Stimulated activated memory B cell treated with anti-CD40 and anti-IgM and Interleukin-4, amounts not matched to agents 10 μg/mL and 1 μg/mL and 100 μg/mL, for 72 hours (primary cell): ENCODE measurements at places on chromosomes 12 and 14.

- no peak for ATAC-seq
These were observed 4.5 kb downstream of the DCN start for GRCh38 chr12:91178139-91178561.

- peak; percentile 46 for ATAC-seq
These were observed 9.1 kb downstream of the KRT8 start for GRCh38 chr12:52895726-52896189.

DNA sequence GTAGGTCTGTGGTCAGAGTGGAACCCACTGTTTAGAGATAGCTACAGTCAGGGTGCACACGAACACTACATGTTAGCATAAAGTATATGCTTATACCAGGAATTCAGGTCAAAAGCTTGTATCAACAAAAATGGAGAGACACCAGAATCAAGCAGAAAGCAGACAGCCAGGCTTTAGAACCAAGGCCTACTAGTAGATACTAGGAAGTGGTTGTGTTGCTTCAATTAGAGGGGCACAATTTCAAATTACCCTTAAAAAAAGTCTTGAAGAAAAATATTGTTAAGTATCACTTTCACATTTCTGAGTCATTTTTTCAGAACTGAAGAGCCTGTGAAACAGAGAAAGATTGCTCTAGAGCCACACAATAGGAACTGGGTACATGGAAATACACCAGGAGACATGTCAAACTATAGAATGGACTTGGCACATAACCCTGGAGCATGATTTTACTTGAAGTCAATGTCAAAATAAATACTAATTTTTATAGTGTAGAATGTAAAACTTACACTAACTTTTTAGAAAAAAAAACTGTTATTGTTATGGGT, 41.6 kb downstream of the LRRC9 start:
- ATAC-seq = no peak

- no peak for ATAC-seq
These were observed 16.1 kb downstream of the BTBD7 start for GRCh38 chr14:93316716-93317115.

DNA sequence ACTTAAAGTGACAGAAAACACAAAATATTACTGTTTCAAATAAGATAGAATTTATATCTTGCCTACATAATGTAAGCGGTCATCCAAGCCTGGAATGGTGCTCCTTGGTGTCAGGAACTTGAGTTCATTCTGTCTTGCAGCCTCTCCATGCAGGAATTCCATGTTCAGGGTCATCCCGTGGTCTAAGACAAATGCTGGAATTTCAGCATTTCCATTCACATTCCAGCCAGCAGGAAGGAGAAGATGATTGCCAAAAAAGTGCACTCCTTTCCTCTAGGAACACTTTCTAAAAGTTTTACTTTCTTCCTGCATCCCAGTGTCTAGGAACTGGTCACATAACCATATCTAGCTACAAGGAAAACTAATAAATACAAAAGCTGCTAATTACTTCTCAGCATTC, 106.3 kb downstream of the PTPRO start:
- ATAC-seq = no peak

GRCh38 chr12:93502802-93503623, 35.7 kb downstream of the MRPL42 start:
- ATAC-seq = no peak

DNA sequence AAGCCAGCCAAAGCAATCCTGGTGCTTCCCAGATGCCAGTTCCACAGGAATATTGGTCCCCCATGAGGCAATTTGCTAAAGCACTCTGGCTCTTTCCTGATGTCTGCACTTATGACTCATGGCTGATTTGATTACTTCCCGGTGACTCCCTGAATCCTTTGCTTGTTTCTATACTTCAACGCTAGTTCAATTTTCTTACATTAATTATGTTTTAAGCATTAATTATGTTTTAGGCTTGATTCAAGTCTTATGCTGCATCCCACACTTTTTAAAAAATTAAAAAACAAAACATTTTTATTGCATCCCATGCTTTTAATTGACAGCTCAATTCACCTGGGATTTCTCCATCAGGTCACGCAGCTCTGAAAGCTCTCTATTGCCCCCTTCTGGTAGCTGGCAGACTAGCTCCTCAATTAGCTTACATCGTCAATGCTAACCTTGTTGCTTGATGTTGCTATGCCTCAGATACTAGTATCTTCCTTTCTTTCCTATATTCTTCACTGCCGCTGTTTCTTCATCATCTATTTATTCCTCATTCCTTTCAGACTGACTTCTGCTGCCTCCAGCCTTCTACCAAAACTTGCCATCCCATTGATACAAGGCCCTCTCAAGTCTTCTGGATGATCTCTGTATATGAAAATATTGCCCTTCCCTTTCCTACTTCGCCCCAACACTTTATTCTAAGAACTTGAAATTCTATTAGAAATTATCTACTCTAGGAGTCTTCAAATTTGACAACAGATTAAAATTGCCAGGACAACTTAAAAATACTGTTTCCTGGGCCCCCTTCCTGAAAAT, 32.0 kb downstream of the TSHR start:
- ATAC-seq = peak; percentile 68

- ATAC-seq = no peak
These were observed 170.6 kb upstream of the MDGA2 start for GRCh38 chr14:47846008-47846407.

DNA sequence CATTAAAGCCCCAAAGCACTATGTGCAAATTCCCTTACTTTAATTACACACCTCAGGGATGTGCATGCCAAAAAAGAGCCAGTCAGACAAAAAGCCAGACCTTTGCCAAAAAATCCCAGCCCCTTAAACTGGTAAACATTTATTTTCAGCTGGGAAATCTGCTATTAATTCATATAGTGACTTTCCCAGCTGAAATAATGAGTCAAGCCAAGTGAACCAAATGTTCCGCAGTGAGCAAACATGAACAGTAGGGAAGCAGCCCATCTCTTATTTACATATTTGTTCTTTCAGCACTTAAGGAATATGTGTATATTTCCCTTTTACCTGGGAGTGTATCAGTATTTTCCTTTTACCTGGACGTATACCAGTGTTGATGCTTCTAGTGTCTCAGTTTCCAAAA, 44.0 kb upstream of the OTX2 start:
- ATAC-seq = no peak

DNA sequence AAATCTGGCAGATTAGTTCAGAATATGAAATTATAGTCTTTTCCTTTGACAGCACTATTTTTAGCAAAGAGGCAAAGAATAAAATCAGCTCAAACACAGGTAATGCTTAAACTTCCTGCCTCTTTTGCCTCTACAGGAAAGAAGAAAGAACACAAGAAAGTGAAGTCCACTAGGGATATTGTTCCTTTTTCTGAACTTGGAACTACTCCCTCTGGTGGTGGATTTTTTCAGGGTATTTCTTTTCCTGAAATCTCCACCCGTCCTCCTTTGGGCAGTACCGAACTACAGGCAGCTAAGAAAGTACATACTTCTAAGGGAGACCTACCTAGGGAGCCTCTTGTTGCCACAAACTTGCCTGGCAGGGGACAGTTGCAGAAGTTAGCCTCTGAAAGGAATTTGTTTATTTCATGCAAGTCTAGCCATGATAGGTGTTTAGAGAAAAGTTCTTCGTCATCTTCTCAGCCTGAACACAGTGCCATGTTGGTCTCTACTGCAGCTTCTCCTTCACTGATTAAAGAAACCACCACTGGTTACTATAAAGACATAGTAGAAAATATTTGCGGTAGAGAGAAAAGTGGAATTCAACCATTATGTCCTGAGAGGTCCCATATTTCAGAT, 17.4 kb downstream of the TMPO start:
- ATAC-seq = no peak

GRCh38 chr12:75877763-75878621, 153.6 kb downstream of the PHLDA1 start:
- no peak for ATAC-seq

GRCh38 chr12:52772188-52772587, 5.0 kb downstream of the KRT76 start:
- no peak for ATAC-seq

- no peak for ATAC-seq
These were observed 16.3 kb upstream of the POLR3B start for GRCh38 chr12:106341086-106341877.

- ATAC-seq = peak; percentile 17
These were observed 72.0 kb downstream of the GALNT9 start for GRCh38 chr12:132257206-132257954.

GRCh38 chr14:34171431-34172172, 220.7 kb upstream of the EGLN3 start:
- ATAC-seq = no peak
